ENCODE measurements at places on chromosomes 12 and 14.

DNA sequence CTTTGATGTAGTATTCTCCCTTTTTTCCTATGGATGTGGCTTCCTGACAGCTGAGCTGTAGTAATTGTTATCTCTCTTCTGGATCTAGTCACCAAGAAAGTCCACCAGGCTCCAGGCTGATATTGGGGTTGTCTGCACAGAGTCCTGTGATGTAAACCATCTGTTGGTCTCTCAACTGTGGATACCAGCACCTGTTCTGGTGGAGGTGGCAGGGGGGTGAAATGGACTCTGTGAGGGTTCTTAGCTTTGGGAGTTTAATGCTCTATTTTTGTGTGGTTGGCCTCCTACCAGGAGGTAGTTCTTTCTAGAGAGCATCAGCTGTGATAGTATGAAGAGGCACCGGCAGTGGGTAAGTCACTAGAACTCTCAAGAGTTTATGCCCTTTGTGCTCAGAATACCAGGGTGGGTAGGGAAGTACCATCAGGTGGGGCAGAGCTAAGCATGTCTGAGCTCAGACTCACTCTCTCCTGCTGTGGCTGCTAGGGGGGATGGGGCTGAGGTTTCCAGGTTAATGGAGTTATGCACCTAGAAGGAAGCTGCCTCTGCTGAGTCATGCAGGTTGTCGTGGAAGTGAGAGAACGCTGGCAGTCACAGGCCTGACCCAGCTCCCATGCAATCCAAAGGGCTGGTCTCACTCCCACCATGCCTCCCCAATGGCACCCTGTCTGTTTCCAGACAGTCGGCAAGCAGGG is 3.0 kb upstream of the TAS2R14 start:
- DNase-seq, result no peak

DNA sequence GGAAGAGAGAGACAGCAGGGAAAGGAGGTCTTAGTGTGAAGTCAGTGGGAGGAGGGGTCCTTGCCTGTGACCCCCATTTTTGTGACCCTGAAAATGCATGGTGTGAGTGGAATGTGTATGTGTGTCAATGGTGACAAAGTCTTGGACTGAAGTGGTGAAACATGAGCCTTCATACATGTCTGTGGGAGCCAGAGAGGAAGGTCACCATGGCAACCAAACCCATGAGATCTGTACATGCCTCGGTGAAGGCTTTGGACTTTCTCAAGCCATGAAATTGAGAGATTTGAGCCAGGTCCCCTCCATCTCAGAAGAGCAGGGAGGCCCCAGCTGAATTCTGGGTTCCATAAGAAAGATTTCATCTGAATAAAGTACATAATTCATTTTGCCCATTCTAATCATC is 108.7 kb downstream of the TTC8 start:
- DNase-seq, result no peak

GRCh38 chr12:25793196-25793595 is 165.3 kb upstream of the RASSF8 start:
- no peak for DNase-seq

- DNase-seq, result no peak
Observed at GRCh38 chr14:39428118-39428517, 4.1 kb downstream of the FBXO33 start.

DNA sequence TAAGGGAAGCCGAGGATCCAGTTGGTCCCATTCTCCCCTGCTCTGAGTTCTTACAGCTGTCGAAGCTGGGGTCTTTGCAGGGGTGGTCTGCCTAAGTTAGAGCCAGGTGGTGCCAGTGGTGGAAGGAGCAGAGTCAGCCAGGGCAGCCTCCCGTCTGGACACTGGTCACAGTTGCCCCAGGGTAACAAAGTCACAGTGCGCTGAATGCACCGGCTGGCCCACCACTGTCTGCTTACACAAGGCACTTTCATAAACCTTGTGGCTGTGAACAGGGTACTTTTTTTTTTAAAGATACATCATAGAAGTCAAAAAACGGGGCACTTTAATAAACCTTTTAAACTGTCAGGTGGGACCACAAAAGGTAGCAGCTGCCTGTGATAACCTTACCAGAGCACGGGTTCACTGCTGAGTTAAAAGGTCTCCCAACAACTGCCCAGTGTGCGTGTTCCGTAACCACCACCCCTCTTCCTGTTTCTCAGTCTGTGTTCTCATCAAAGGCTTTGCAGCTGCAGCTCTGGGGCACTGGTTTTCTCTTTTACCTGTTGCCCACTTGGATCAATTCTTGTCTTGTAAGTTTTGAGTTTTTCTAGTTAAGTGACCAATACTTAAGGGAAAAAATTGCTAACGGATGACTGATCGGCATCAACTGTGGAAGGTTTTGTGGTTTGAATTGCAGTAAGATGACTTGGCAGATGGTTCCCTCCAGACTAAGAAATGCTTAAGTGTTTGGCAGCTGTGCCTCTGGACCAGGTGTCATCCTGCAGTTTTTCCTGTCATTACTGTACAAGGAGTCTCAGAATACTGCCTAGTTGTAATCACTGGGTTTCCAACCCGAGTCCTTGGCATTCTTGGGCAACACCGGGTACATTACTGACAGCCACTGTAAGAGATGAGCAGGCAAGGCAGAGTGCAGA is 55.9 kb downstream of the DYNC1H1 start:
- no peak for DNase-seq

DNA sequence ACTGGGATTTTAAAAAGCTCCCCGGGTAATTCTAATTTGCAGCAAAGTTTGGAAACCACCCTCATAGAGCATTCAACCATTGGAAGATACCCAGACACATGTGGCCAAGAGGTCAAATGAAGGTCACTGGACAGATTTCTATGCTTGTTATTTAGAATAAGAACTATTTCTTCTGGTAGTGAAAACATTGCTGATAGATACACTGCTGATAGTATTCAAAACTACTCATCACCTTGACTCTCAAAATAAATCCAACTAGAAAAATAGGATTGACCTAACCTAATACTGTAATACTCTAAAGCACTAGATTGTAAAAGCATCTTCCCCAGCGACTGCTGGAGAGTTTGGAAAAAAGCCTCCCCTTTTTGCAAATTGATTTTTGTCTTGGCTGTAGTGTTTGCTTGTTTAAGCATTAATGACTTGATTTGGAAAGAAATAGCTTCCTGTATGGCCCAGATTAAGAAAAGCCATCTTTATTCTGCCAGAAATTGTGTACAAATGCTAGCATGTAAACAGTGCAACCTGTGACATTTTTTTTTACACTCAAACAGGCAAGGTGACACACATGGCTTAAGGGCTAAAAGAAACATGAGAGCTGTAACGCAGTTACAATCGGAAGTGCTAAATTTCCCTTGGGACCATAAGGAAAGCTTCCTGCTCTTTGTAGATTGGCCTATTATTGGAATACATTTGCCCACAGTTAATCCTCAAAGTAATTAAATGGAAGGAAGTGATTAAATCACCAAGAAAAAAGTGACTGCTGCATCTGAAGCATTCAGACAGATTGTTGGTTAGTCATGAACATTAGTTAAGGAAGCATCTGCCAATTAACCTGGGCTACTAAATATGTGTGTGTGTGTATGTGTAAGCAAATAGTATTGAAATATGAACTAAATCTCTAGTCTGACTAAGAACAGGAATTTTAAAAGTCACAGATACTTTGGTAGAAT is 356.5 kb upstream of the ATP2B1 start:
- DNase-seq, result peak; percentile 86

- DNase-seq, result no peak
Observed at GRCh38 chr14:61380984-61381383, 59.6 kb downstream of the PRKCH start.

DNA sequence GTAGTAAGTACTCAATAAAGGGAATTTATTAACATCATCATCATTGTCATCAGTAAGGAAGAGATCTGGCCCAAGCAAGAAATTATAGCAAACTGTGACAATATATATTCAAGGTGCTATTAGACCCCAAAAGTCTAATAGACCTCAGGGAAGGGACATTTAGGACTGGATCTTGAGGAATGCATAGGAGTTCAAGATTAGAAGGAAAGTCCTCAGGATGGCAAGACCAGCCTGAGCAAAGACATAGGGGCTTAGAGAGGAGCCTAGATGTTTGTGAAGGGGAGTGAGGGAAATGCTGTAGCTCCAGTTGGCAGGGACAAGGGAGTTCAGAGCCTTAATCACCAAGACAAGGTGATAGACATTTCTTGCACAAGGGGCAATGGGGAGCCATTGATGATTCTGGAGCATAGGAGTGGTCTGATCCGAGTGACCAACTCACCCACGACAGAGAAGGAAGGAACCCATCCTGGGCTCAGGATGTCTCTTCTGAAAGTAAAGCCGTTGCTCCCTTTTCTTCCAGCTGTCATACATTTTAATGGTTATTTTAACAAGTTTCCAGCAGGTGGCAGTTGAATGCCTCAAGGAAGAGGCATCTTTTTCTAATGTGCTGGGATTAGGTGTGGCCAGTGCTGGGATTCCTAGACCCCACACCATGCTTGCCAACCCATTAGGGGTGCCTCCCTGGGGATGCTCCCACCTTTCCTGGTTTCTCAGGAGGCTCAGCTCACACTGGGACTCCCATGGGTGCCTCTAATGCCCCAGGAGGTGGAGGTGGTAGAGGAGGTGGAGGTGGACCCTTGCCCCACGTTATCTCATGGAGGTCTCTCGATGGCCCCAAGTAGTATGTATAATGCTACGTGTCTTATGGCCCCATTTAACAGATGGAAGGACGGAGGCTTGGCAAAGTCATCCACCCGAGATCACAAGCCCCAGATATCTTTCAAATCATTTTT is 37.8 kb downstream of the PHETA1 start:
- peak; percentile 67 for DNase-seq

GRCh38 chr12:124490584-124491305 is 76.7 kb downstream of the NCOR2 start:
- no peak for DNase-seq

- no peak for DNase-seq
Observed at GRCh38 chr12:109982210-109982609, 14.0 kb downstream of the GIT2 start.

DNA sequence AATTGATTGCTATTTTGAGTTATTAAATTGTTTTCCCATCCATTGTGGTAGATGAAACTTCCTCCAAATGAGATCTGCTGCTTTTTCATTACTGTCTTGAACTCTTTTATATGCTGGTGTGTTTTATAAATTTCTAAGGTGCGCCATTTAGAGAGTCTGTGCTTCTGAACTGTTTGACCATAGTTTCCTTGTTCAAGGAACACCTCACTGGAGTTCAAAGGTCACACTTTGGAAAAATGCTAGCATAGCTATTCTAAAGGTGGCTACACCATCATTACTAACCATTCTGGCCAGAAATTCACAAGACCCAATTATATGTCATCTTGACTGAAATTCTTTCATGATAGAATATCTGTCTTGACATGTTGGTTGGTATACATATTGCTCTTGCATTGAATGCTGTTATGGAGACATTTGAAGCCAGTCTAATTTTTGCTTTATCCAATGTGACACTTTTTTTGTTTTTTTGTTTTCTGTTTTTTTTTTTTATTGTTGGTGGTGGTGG is 269.5 kb downstream of the PAWR start:
- no peak for DNase-seq

- DNase-seq, result no peak
Observed at GRCh38 chr12:110889361-110889760, 31.0 kb downstream of the MYL2 start.

DNA sequence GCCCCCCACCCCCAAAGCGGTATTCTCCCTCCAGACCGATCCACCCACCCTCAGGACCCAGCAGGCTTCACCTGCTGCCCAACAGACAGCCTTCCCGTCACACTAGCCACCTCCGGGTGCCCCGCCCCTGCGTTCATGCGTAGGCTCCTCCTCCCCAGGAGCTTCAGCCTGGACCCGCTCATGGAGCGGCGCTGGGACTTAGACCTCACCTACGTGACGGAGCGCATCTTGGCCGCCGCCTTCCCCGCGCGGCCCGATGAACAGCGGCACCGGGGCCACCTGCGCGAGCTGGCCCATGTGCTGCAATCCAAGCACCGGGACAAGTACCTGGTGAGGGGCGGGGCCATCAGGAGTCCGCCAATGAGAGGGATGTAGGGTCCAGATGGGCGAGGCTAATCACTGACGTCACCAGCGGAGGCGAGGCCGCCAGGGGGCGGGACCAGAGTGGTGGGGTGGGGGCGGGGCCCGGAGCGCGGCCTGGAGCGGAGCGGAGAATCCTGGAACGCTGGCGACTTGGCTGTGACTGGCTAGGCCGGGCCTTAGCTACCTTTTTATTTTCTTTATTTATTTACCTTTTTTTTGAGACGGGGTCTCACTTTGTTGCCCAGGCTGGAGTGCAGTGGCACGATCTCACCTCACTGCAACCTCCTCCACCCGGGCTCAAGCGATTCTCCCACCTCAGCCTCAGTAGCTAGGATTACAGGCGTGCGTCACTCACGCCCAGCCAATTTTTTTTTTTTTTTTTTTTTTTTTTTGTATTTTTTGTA is 4.4 kb downstream of the TNS2 start:
- peak; percentile 90 for DNase-seq

- peak; percentile 56 for DNase-seq
Observed at GRCh38 chr12:11584221-11584855, 65.1 kb upstream of the ETV6 start.

GRCh38 chr14:68397371-68397811 is 395.5 kb downstream of the ZFP36L1 start:
- no peak for DNase-seq

DNA sequence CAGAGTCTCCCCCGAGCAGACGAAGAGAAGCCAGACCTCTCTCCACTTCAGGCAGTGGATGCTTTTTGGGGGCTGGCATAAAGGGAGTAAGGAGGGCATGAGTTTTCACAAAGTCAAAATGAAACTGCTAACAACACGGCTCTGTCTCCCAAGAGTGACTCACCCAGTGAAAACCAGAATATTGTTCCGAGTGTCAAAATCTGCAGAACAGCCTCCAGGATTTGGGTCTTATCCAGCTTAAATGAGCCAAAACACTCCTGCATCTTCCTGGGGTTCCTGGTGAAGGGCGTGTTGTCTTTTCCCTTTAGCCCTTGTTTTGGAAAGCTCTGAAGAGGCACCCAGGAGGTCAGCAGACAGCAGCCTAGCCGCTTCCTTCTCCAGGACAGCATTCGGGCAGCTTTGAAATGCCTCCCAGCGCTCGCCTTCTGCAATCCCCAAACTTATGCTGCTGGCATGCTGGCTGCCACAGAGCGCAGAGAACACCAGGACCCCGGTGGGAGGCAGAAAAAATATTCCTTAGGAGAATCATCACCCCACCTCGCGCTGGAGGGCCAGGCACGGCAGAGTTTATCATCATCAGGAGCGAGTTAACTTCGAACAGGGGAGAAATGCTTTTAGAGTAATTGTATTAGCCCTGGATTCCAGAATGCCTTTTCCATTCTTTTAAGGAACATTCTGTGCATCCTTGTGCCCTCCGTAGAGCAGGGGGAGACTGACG is 117.7 kb upstream of the NCOR2 start:
- DNase-seq, result peak; percentile 63

- DNase-seq, result no peak
Observed at GRCh38 chr12:19115285-19115684, 14.2 kb upstream of the PLEKHA5 start.

DNA sequence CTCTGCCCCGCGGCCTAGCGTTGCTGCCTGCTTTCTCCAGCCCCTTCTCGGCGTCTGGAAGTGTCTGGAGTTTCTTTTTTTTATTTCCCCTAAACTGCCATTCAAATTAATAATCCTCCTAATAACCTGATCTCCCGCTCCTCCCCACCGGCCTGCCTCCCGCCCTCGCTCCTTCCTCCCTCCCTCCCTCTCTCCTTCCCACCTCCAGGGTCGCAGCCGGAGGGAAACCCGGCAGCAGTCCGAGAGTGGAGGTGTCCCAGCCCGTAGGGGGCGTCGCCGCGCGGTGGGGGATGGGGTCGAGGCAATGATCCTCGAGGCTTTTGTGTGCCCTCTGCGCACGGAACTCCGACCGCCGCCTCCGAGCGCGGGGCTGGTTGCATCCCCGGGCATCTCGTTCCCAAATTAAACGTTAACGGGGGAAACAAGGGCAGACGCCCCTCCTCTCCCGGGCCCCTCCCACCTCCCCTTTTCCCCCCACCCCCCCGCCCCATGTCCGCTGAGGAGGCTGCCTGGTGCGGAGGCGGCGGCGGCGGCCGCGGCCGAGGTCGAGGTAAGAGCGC is 1.0 kb upstream of the SOCS2 start:
- peak; percentile 81 for DNase-seq
